ENCODE measurements at places on chromosomes 6 and 20.

DNA sequence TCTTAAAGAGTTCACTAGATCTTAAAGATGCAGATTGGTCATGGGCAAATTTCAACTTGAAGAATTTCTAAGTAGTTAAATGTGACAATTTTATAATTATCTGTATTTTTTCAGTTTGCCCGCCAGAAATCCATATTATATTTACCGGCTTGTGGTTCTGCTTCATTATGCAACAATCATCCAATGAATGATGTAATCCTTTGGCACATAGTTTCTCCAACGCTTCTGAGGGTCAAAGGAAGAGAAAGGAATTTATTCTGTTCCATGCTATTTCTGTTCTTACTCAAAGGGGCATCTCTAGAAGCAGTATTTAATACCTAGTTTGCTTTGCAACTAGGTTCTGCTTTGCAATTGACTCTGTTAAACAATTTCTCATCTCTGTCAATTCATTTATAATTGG, 359.3 kb upstream of the PLCB4 start:
- DNase-seq = no peak

- no peak for DNase-seq
Measured at GRCh38 chr20:24768713-24769601, 180.1 kb upstream of the CST7 start.

- no peak for DNase-seq
Measured at GRCh38 chr6:88472851-88473525, 306.8 kb upstream of the CNR1 start.

- no peak for DNase-seq
Measured at GRCh38 chr6:106300944-106301343, 24.6 kb downstream of the ATG5 start.

DNA sequence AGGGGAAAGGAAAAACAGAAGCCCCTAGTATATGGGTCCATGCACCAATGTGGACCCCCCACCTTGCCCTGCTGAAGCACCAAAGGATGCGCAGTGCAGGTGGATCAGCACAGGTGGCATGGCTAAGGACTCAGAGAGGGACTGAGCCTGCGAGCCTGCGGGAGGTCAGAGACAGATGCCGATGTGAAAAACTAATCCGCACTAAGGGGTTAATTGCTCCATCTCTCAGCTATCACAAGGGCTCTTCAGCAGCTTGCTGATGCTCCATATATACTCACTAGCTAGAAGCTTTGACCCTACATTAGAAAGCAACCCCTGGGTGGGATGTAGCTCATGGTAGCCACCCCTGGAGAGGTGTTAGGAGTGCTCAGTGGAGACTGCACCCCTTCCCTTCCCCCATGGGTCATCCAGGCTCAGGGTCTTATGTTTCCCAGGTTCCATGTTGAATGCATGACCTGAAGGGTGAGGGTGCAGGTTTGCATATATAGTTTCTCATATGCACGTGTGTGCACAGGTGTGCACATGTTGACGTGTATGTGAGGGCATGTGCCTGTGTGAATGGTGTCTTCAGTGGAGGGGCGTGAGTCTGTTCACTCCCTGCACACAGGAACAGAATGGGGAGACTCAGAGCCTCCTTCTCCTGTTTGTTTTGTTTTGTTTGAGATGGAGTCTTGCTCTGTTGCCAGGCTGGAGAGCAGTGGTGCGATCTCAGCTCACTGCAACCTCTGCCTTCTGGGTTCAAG, 13.4 kb upstream of the IP6K3 start:
- DNase-seq = no peak

DNA sequence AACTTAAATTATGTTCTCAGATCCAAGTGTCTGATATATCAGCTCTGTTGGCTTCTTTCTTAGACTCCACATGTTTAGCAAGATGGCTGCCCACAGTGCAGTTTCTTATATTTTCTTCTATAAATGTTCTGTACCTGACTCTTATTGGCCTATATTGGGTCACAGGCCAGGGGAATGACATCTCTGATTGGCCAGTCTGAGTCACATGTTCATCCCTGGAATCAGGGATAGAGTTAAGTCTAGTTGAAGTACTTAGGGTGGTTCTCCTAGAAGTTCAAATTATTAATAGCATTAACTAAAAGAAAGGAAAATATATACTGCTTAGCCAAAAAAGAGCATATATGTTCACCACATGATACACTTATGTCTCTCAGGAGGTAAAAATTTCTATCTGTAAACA, 105.3 kb upstream of the SLC22A16 start:
- DNase-seq = no peak

DNA sequence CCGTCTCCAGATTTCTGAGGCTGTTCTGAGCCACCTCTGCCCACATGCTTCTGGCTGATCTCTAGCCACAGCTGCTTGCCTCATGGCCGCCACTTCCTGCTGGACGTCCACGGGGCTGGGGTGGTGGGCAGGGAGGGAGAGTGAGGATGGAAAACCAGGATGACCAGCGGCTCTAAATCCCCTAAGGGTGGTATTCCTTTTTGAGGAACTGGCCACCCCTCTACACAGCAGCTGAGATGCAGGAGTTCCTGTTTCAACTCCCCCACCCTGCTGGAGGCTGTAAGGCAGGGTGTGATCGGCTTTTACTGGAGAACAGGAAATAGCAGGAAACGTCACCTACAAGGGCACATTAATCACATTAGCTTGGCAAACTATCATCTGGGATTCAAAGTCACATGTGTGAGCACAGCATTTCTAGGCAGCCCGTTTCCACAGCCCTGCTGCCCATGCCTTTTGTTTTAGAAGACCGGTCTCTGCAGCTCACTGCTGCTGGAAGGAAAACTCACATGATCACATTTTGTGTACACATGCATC, 181.6 kb upstream of the ECI2 start:
- DNase-seq = no peak

GRCh38 chr6:84728602-84729001, 35.8 kb downstream of the TBX18 start:
- DNase-seq = no peak

GRCh38 chr6:163054641-163055040, 326.9 kb downstream of the PACRG start:
- no peak for DNase-seq

GRCh38 chr20:9769954-9770353, 68.9 kb downstream of the PAK5 start:
- DNase-seq = no peak

DNA sequence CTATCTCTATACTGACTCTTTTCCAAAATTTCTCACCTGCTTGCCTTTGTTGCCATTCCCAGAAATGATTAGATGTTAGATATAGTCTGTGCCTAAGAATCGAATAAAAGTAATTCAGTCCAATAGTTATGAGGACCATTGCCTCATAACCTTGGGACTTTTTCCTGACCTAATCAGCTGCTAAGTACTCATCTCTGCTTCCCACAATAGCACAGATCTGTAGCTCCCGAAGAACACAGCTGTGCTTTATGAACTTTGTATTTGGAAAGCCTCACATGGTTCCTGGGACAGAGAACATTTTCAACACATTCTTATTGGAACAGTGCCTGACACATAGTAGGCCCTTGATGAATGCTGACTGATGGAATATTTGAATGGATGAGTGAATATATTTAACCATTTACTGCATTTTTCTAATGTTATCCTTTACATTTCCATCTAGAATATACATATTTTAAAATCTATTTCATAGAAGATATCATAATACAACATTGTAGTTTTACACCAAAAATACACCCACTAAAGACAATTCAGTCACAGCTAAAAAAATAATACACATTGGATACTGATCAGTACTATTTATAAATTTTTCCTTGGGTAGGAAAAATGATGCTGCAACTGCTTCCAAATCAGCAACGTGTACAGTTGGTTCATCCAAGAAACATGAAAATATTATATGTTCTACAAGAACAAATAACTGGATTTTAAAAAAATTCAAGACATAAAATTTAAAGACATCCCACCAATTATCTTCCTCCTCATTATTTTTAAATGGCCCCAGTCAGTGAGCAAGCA, 53.9 kb downstream of the HS3ST5 start:
- no peak for DNase-seq

GRCh38 chr6:161169696-161170095, 104.2 kb downstream of the AGPAT4 start:
- DNase-seq = no peak

DNA sequence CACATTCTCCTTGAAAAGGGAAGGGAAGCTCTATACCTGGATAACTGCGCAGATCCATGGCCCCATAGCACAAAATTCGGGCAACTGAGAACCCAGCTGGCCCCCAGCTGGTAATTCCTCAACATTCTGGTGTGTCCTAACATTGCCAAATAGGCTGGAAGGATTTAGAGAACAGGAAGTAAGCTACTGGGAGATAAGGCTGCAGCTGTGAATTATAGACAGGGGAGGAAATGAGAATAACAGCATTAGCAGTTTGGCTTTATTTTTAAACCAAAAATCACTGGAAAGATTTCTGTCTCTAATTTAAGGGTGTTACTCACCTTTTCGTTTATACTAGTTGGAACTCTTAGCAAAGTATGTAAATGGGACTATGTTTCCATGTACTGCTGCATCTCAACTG, 97.2 kb downstream of the TULP4 start:
- DNase-seq = peak; percentile 59

GRCh38 chr20:17728074-17728473, 28.3 kb downstream of the BANF2 start:
- no peak for DNase-seq

DNA sequence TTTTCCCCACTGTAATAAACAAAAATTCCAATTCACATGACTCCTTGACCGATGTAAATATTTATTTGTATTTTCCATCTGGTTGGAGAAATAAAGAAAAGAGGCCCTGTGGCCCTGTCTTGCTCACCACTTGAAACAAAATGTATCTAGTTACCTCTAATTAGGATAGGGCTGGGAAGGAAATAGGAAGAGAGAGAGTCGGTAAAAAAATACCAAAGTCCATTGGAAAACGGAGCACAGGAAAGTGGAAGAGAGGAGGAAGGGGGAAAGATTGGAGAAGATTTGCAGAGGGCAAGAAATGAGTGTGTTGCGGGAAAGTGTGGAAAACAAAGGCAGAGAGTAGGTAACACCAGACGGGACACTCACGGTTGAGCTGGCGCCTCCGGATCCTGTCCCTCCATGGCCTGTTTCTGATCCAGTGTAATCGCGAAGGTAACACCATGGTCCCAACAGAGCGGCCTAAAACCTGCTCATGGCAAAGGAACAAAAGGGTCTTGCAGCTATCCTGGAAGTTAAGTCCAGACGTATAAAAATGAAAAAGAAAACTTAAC, 105.8 kb upstream of the RIPOR2 start:
- DNase-seq = no peak

GRCh38 chr6:75280131-75280855, 4.3 kb downstream of the TMEM30A start:
- DNase-seq = no peak

DNA sequence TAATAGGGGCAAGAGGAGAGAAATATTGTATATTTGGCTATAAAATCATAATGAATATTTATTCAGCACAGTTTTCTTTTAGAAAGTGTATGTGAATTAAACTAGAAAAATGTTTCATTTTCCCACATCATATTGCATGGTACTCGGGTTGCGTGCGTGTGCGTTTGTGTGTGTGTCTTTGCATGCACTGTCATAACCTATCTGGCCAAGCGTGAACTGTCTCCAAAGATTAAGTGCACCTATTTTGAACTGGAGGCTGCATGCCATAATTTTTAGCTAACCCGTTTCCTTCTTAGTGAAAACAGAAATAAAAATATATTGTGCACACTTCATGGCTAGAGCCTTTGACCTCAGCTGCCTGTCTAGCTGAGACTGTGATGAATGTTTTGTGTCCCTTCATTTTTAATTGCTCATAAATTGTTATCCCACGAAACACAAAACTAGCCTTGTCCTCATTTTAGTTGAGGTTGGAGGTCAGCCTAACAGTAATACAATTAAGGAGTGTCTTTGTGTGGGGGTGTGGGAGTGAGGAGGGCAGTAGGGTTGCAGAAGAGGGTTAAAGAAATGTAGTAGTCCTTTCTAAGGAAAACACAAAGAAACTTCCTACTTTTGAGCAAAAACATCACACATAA, 336.1 kb upstream of the POU3F2 start:
- no peak for DNase-seq

DNA sequence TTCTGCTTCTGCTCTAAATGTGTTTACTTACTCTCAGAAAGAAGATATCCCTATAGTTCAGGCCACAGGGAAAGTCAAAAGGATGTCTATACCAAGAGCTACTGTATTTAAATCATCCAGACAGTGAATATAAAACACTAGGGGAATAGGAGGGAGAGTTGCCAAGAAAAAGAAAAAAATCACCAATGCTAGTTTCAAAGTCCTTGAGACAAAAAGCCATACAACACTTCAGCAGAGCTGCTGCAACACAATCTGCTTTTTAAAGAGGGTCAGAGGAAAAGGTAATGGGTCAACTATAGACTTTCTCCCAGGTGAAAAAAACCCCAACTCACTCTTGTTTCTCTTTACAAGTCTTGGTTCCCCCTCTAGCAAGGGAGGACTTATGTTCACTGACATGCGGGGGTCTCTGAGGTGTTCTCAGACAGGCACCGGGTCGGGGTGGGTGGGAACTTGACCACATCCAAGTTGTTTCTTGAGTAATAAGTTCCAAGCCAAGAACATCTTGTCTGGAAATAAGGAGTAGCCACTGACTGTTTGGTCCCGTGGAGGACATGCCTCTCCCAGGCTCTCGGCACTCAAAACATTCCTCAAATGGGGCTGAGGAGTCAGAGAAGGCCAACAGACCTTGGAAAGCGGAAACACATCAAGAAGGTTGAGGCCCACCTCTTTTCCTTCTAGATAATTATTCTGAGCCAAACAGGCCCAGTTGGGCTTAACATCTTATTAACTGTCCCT, 47.7 kb downstream of the GJA10 start:
- no peak for DNase-seq

- DNase-seq = no peak
Measured at GRCh38 chr20:11200423-11200822, 526.6 kb upstream of the JAG1 start.

DNA sequence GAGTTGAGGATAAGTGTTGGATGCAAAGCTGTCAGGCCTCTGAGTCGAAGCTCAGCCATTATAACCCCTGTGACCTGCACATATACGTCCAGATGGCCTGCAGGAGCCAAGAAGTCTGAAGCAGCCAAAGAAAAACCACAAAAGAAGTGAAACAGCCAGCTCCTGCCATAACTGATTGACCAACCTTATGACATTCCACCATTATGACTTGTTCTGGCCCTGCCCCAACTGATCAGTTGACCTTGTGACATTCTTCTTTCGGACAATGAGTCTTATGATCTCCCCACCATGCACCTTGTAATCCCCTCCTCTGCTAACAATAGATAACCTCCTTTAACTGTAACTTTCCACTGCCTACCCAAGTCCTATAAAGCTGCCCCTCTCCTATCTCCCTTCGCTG, 133.7 kb upstream of the AGPAT4 start:
- no peak for DNase-seq

DNA sequence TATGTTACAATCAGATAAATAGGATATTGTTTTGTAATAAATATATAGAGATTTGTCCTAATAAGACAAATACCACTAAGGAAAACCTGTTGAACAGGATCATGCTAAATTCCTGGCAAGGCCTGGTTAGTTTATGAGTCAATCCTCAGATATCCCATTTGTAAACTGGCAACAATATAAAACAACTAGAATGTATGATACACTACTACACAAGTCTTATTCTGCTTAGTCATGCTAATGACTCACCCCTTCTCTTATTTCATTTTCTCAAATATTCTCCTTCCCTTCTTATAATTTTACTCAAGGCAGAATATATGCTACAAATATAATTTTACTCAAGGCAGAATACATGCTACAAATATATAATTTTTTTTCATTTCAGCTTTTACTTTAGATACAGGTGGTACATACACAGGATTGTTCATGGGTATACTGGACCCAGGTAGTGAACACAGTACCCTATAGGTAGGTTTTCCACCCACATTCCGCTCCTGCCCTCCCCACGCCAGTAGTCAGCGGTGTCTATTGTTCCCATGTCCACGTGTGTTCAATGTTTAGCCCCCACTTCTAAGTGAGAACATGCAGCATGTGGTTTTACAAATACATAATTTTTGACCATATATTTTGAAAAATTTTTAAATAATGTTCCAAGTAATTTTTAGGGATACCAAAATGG, 6.3 kb downstream of the OSER1 start:
- DNase-seq = no peak

All from bone marrow (tissue), 2 donors.